ENCODE measurements at places on chromosomes 12 and 14. TPM values are rescaled to one million over a fixed set of nuclear protein-coding genes. Genes with fewer than 3 reads are reported as not detected.

- no peak for DNase-seq
Measured at GRCh38 chr14:89728964-89729363, 225.6 kb downstream of the EFCAB11 start.

The KICS2 gene
- total RNA-seq = 6.2 TPM

GRCh38 chr14:24162093-24162492 lies 1.0 kb downstream of the IRF9 start:
- no peak for DNase-seq

DNA sequence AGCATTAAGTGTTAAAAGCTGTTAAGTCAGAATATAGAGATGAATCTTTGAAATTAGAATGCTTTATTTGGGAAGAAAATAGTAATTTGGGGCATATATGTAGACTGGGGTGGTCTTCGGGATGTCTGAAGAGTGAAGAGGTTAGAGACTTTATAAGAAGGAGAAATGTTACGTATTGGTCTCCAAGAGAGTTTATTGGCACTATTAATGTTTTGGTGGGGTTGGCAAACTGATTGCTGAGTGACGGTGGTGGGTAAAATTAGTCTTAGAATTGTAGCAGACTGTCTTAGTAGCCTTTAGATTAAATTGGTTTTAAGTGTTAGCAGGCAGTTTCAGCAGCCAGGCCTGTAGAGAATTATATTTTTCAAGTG lies 4.9 kb upstream of the ATP23 start:
- DNase-seq = no peak

All from aorta (tissue), 5 donors.